ENCODE measurements at places on chromosomes 12 and 14.
A peak's percentile ranks its signal among the peaks of the same experiment; 100 is the strongest.

GRCh38 chr14:103623883-103624482 lies 5.0 kb upstream of the KLC1 start:
- DNase-seq: no peak

DNA sequence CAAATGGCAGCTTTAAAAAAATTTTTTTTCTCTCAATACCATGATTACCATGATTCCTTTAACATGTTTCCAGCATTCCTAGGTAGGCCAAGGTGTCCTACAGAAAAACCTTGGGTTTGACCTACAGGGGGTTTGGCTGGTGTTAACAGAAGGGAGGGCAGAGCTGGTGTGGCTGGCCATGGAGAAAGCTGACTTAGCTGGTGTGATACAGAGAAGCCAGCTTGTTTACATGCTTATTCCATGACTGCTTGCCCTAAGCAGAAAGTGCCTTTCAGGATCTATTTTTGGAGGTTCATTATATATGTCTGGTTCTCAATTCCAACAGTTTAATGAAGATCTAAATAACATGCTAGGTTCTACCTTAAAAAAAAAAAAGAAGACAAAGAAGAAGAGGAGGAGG lies 68.6 kb downstream of the EEA1 start:
- no peak for DNase-seq

- no peak for DNase-seq
Measured at GRCh38 chr12:80234667-80235066, 135.3 kb downstream of the OTOGL start.

DNA sequence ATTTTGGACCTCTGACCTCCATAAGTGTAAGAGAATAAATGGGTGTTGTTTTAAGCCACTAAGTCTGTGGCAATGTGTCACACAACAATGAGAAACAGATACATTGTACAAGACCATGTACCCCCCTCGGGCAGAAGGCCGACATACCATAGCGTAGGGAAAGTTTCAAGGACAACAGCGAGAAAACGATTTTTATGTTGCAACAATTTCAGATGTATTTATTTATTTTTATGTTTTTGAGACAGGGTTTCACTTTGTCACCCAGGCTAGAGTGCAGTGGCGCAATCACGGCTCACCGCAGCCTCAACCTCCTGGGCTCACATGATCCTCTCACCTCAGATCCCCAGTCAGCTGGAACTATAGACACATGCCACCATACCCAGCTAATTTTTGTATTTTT lies 136.4 kb upstream of the NCOR2 start:
- no peak for DNase-seq

DNA sequence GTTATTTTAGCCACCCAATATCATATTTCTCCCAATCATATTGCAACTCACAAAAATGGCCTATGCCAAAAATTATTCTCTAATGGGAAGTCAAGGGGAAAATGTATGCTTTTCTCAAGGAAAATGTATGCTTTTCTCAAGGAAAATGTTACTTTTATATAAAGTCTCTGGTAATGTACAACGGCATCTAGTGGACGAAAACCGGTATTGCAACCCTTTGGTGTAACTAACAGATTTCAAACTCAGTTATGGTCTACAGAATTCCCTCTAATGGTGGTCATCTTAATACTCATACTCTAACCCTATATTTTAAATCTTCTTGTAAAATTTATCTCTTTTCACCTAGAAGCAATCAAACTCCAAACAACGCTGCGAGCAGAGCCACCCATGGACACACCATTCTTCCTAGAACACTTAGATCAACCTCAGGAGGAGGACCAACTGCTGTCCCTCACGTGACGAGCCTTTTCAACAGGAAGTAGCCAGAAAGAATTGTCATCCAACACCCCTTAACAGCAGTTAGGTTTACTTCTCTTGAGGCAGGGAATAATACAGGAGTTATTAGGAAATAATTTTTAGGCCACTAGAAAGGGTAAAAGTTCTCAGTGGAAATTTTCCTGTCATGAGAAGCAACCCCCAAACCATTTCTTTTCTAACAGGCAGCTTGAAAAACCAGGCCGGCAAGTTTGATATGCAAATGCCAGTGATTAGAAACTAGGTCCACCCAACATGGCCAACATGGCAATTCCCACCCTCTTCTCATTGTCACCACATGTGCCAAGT lies 20.1 kb downstream of the APOBEC1 start:
- DNase-seq: peak; percentile 10

DNA sequence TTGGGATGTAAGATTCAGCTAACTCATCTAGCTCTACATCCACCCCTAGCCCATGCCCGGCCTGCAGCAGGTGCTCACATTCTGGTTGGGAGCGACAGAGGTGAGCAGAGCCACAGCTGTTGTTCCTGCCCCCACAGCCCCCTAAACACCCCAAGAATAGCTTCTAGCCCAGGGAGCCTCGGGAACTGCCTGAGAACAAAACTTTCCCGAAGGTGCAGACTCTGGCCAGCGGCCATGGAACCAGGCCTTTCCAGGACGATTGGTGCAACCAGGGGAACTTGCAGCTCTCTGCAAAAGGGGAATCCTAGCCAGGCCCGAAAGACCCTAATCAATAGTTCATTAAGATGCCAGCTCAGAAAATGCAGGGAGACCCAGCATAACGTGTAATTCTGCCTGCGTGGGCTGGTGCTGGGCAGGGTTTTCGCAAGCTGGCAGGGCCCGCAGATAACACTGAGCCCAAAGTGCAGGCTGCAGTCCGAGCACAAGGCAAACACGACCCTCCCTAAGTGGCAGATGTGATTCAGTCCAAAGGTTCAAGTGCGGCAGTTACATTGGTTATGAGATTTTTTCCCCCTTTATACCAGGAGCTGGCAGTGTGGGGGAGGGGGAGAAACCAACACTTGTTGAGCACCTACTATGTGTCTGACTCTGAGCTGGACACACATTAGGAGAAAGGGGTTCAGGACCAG lies 122.5 kb upstream of the MAP1LC3B2 start:
- no peak for DNase-seq

DNA sequence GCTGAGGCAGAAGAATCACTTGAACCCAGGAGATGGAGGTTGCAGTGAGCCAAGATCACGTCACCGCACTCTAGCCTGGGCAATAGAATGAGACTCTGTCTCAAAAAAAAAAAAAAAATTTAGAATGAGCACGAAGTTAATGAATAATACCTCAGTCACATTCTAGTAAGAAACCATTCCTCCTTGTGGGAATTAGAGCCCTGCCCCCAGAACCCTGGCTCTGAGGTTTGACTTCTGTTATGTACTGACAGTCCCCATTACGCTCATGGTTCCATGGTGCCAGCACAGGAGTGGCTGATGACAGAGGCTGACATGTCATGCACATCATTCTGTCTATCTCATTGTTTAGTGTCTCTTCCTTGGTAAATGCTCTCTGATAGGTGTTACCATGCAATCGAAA lies 132.6 kb upstream of the FGD4 start:
- DNase-seq: no peak

DNA sequence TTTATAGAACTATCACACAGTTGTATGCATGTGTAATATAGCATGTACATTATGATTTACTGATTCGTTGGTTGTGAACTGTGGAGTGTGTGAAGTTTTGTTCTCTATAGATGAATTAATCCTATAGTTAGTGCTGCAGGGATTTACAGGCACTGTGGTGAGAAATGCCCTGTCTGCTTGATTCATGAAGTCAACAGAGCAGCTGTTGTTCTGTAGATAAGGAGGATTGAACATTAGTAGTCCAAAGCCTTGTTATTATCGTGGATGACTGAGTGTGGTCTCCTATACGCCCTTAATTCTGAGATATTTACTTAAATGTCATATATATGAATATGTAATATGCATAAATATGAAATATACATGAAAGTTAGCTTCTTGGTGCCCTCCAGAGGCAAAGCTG lies 98.3 kb downstream of the DNAH10 start:
- DNase-seq: no peak

GRCh38 chr14:29007990-29008389 lies 241.4 kb downstream of the FOXG1 start:
- no peak for DNase-seq

- no peak for DNase-seq
Measured at GRCh38 chr14:34997762-34998161, 15.0 kb downstream of the SRP54 start.

DNA sequence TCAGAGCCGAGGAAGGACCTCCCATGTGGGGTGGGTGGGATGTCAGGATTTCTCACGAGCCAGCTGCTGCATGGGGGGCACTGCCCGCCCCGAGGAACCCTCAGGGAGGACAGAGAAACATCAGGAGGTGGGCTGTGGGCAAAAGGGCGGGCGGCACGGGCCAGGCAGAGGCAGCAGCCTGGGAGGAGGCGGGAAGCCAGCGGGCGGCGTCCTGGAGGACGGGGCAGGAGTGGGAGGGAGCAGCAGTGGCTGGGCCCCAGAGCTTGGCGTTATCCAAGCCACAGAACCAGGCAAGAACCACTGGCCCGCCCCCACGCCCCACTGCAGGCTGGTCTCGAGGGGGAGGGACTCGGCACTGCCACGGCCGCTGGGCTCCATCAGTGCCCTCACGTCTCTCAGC lies 2.4 kb downstream of the C14orf180 start:
- DNase-seq: no peak

DNA sequence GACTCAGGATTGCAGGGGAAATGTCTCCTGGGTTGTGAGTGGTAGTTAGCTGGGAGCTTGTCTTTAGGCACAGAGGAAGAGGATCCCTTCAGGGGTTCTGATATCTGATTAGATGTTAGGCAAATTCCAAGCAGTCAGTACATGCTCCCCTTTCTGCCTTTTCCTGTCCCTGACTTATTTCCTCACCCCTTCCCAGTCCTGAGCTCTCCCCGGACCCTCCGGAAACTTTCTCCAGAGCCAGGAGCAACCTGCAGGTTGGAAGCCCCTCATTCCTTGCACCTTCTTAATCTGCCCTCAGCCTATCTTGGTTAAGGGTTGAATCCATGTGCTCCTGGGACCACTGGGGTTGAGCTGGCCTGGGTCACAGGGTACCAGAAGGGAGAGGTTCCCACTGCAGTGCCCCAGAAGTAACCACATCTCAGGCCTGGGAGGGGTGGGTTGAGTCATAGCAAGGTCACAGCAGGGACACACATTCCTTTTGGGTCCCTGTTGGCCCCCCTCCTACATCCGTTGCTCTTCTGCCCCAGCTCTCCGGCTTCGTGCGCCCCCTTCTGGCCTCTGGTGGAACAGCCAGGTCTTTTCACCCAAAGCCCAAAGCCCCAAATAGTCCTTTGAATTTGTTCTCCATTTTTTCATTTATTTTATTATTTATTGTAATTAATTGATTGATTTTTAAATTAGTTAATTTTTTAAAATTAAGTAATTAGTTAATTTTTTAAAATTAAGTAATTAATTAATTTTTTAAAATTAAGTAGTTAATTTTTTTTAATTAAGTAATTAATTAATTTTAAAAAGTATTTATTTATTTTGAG lies 1.8 kb downstream of the IGFBP6 start:
- DNase-seq: peak; percentile 83

- no peak for DNase-seq
Measured at GRCh38 chr14:74983343-74983742, 19.4 kb upstream of the EIF2B2 start.

GRCh38 chr14:104389326-104390220 lies 190.0 kb upstream of the C14orf180 start:
- DNase-seq: no peak

GRCh38 chr12:105100998-105101397 lies 6.5 kb upstream of the WASHC4 start:
- DNase-seq: no peak

GRCh38 chr12:39620659-39621658 lies 1.4 kb upstream of the ABCD2 start:
- peak; percentile 57 for DNase-seq

DNA sequence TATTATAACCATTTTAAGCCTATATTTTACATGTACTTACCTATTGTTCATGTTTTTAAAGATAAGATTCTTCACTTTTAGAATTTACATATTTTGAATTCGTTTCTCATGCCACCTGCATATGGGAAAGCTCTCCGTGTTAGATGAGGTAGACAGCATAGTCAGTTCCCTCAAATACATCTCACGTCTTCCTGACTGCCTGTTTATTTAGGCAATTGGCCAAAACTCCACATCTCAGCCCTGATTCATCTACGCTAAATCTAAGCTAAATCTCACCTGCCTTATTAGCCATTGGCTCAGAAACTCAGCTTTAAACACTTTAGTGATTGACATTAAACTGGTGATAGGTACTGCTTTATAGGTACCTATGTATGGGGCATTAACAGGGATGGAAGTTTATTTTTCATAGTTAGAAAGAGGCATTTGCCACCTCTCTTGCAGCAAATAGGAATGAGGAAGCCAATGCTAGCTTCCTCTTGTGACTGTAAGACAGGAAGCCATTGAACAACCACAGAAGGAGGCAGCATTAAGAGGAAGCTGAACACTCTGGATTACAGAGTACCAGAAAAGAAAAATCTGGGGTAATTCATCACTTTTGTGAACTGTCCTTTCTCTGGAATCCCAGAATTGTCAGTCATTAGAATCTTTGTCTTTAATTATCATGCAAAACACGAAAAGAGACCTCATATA lies 111.9 kb downstream of the LRFN5 start:
- DNase-seq: no peak

DNA sequence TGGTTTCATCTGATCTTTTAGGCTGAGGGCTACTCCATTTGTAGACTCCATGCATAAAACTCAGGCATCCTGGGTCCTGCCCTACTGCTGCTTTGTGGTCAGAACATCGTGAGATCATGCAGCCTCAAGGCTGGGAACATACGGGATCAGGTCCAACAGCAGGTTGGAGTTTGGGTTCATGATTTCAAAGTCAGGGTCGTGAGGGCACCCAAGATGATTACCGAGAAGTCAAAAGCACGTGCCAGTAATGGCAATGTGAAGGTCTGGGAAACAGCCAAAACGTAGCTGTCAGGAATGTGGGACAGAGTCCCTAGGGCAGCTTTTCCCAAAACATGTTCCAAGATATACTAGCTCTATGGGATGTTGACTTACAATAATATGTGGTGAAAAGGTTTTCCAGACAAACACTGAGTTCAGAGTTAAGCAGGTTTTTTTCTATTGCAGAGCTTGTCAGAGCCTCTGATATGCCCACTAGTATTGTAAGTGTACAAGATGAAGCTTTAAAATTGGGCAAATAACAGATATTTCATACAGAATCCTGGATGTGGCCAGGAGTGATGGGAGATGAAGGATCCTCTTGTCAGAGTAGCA lies 130.3 kb upstream of the DNM1L start:
- DNase-seq: no peak

DNA sequence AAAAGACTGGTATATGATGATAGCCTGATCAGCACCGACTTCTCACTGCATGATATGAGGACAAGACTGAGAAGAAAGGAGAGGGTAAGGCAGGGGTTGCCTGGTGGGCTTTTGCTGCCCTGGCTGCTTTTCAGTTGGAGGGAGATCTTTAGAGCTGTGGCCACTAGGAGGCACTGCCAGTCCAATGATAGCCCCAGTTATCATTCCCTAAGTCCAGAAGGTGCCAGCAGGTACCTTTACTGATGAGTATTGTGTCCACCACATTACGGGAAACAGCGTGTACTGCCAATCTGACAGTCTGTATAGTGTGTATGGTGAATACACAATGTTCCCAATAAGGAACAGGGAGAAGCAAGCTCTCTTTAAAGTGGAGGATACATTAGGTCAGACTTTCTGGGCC lies 55.8 kb upstream of the CCDC175 start:
- DNase-seq: peak; percentile 4

GRCh38 chr12:113659416-113659815 lies 187.7 kb upstream of the LHX5 start:
- DNase-seq: no peak
